ENCODE measurements at places on chromosomes 6 and 20.

GRCh38 chr6:122740936-122741335, 38.6 kb upstream of the FABP7 start:
- DNase-seq: no peak

DNA sequence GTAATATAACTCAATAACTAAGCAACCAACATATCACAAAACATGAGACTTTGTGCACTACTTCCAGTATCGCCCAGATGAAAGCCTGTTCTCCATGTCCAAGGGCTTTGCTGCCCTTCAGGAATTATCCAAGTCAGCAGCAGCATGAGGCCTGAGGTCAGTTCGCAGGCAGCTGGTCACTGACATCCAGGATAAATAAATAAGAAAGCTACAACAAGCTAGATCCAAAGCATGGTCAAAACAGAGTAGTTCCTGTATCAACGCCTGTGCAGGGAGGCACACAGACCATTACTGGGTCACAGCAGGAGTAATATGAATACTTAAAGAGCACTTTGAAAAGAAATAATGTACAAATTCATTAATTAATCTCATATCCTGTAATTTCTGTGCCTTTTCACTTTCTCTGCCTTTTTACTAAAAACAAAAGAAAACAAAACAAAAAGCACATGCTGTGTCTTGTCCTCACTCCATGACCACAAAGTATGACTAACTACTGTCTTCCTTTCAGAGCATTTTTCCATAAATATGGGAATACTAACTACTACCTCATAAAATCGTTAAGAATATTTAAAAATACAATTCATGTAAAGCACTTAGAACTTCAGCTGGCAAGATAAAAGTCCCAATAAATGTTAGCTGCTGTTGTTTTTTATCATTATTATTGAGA, 374.9 kb upstream of the IRAK1BP1 start:
- no peak for DNase-seq

DNA sequence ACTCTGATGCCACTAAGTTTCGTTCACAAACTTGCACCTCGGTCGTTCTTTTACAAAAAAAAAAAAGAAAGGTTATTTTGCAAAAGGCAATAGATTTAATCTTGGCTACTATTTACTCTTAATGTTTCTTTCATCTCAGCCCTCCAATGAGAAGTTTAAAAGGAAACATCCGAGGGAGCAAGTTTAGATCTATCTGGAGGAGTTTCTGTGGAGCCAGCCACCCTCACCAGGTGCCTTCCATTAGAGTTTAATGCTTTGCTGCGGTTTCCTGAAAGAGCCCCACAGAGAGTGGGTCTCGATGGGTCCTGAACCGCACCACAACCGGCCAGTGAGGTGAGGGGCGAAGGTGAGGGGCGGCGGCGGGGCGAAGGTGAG, 632 bp downstream of the PRKN start:
- no peak for DNase-seq

GRCh38 chr20:5135363-5136012, 8.7 kb downstream of the CDS2 start:
- no peak for DNase-seq

- DNase-seq: no peak
Measured at GRCh38 chr6:66533921-66534404, 826.9 kb upstream of the EYS start.

GRCh38 chr20:39538317-39538716, 576.2 kb downstream of the DHX35 start:
- DNase-seq: no peak

DNA sequence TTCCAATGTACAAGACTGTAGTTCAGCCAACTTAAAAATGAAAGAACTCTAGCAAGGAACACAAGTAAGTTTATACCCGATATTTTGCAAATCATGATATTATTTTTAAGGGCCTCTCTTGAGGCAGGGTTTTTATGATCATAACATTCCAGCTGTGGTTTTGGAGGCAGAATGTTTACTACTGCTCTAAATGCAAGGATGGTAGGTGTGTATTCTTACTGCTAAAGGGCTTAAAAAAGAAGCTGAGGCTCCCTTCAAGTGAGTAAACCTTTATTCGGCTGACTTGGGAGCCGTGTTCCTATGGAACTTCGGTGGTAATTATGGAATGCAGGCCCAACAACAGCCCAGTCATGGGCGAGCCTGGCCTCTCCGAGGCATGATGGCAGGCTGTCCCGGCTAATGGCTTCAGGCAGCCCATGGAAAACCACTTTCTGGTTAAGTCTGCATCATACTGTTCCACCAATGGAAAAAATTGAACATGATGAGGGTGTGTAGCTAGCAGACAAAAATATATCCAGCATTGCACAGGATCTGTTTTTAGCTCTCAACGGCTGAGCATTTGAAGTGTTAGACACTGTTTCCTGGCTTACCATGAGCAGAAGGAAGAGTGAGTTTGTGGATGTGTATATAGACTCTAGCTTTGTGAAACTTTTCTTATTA, 111.5 kb downstream of the TIAM2 start:
- no peak for DNase-seq

GRCh38 chr20:43438578-43439316, 18.9 kb upstream of the SRSF6 start:
- no peak for DNase-seq

DNA sequence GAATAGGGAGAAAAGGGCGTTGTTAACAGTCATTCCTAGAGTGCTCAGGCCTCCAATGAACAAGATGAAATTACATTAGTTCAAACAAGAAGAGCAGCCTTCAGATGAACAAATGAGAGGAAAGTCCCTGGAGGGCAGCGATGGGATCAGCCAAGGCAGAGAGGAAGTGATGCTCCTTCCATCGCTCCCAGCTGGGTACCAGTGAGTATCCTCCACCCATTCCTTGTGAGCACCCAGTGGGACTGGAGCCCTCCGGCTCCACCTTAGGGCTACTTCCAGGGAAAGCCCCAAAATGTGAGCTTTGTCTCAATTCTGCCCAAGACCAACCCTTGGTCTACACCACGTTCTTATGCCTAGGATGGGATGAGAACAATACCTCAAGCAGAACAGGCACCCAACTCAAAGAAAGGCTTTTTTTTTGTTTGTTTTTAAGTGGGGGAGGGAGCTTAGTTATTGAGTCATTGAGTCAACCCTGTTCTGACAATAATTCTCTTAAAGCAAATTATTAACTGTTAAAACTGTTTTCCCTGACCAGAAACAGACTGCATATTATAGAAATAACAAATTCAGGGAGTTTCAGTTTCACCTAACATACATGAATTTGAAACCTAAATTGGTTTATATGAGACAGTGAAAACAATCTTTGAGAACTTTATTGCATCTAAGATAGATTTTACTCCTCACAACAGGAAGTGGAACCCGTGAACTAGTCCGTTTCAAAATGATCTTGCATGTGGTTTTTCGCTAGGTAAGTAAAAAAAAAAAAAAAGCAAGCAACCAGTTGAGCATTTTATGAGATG, 106.9 kb downstream of the IPCEF1 start:
- no peak for DNase-seq

DNA sequence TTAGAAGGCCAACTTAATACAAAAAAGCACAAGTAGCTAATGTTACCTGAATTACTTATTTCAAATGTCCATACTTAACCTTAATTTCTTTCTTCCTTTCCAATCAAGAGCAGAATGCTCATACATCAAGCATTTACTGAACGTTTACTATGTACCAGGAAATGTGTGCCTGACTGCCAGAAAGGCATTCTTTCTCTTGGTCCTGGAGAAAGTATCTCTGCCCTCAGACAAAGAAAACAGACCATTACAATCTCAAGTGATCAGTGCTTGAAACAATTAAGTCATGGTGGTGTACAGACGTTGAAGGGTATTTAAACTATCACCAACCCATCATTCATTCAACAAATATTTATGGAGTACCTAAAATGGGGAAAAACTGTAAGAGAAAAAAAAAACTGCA, 26.4 kb downstream of the CSNK2A1 start:
- DNase-seq: no peak

- DNase-seq: no peak
Measured at GRCh38 chr6:79640146-79641111, 9.3 kb downstream of the SH3BGRL2 start.

- no peak for DNase-seq
Measured at GRCh38 chr20:62426699-62427131, 624 bp downstream of the RBBP8NL start.

- DNase-seq: no peak
Measured at GRCh38 chr20:19840111-19840710, 82.2 kb downstream of the RIN2 start.

Data from head of caudate nucleus (tissue), 42 donors.